ENCODE measurements at places on chromosomes 12 and 14.

DNA sequence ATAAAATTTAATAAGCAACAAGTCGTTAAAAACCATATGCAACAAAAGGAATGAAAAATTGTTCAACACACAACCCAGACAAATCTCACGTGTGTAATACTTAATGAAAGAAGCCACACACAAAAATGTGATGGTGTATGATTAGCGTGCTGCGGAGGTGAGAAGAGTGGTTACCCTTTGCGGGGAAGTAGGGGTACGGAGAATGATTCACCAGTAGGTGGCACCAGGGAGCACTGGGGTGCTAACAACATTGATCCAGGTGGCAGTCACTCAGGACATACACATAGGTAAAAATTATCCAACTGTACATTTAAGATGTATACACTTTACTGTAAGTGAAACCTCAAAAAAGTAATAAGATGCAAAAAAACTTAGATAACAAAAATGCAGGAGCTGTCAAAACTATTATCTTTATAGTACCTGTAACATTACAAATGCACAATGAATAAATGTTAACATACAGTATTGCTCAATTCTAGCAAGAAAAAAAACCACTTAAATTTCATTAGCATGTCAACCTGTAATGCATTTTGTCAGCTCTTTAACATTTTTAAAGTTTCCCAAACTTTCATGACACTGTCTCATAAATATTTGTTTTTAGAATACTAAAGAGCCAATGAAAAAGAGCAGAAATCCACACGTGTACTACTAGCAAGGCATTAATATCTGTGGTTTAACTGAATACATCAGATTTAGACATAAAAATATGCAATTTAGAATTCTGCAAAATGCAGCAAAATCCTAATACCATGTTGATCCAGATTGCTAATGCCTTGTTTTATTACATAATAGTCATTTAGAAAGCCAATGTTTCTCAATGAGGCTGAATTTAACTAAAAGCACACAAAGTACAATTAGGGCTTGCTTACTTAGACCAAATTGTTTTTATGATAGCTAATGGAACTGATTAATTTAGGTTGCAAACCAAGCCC, 46.7 kb downstream of the TMCC3 start:
- no peak for DNase-seq

- no peak for DNase-seq
Observed at GRCh38 chr12:119589097-119589496, 4.5 kb upstream of the TMEM233 start.

DNA sequence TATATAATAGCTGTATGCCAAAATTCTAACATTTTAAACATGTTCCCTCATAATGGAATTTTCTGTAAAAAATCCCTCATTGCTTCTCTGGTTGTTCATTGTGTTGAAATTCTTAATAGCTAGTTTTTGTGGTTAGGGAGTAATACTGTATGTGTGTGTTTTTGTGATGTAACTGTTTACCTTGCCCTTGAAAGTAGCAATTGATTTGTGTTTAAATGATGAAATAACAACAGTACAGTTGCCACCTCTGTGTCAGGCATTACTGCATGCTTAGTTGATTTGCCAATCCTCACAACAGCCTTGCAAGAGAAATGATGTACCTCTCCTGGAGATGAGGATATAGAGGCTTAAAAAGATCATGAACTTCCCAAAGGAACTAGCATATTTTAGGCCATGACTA, 94.9 kb downstream of the DAAM1 start:
- no peak for DNase-seq

DNA sequence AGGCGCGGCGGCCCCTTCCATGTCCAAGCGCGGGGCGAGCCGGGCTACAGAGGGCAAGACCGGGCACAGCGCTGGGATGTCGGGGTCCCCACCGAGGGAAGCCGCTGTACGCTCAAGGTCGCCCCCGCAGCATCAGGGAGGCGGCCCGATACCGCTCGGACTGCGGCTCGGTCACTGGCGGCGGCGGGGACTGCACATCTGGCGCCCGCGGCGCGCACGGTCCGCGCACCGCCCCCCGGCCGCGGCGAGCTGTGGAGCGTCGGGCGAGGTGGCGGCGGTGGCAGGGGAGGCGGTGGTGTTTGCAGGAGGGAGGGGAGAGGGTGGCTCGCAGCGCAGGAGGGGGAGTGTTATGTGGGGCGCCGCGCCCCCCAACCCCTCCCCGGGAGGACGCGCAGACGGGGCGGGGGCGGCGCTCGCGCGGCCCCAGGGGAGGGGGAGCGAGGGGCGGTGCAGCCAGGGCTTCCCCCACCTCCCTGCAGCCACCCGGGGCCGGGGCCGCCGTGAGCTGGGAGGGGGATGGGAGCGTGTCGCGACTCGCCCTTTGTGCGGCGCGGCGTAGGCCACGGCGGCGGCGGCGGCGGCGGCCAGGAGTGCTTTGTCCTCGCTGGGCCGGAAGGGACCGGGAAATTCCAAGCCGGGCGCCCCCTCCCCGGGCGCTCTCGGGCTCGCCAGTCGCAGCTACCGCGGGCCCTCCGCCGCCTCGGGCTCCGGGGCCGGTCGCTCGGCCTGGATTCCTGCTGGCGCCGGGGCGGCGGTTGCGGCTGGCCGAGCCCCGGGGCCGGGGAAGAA, at the start of gene NUAK1:
TSS of gene NUAK1 (minus strand) at position 322 of the 789 bp plus-strand sequence. CDS start at position 21, 301 bp downstream.
- DNase-seq, result peak; percentile 48

DNA sequence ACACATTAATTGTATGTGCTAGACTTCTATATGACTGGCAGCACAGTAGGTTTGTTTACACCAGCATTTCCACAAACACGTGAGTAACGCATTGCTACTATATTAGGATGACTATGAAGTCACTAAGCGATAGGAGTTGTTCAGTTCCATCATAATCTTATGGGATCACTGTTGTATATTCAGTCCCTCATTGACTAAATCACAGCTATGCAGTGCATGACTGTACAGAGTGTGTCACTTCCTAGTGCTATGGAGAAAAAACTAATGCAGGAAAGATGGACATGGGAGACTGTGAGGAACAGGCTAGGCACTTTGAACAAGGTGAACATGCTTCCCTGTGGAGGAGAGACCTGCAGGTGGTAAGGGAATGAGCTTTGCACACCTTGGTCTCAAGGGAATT, 259.8 kb downstream of the NUAK1 start:
- no peak for DNase-seq

DNA sequence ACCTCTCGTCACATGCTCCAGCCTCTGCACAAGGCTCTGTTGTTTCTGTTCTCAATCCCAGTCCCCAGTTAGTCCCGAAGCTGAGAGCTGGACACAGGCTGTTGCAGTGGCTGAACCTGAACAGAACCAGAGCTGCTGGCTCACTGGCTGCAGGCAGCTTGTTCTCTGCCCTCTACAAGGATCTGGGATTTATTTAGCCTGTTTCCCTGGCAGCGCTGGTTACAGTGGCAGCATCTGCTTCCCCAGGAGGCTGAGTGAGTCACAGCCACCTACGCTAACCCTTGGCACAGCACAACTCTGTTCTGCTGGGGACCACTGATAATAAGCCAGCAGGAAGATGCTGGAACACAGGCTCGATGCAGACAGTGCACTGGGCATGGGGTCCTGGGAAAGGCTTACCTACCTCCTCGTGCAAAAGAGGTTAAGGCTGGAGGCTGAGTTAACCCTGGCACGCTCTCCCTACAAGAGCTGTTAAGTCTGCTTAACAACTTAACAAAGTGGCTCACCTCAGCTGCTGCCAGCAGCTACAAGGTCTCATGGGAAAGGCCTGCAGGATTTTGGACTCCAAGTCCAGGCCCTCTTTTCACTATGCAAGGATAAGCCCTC, 299.6 kb downstream of the PCNX1 start:
- no peak for DNase-seq

DNA sequence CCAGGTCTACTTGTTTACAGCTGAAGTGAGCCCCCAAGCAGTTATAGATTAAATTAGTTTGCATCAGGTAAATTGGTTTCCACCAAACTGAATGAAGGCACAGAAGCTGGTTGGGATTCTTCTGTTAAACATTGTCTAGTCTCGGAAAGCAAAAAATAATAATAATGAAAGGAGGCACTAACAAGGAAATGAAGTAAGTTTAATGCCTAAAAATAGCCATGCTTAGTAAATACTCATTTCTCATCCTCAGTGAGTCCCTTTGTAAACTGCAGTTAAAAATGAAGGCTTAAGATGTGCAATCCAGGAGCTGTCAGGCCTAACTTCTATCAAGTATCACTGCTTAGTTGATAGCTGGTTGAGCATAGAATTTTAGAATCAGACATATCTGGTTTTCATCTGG, 113.5 kb downstream of the BTG1 start:
- DNase-seq, result no peak

DNA sequence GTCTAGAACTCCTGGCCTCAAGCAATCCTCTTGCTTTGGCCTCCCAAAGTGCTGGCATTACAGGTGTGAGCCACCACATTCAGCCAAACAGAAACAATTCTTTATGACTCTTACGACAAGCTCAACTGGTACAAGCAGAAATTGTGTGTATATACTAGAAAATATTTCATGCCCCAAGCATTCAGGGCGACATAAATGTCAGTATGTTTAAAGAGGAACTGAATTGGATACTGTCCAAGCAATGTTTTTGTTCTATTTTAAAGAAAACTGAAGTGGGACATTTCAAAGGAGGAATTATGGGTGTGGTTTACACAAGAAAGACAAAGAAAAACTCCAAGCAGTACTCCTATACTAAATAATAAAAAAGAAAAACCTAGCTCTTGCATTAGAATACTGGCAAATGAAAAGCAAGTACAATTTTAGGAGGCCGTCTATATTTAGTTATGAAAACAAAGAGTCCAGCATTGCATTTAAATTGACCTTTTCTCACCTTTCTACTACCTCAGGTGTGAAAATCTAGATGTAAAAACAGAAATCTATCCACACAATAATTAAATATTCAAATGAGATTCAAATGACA, 48.9 kb downstream of the PPP1R12A start:
- no peak for DNase-seq

- no peak for DNase-seq
Observed at GRCh38 chr14:100297320-100298300, 8.6 kb downstream of the SLC25A29 start.

DNA sequence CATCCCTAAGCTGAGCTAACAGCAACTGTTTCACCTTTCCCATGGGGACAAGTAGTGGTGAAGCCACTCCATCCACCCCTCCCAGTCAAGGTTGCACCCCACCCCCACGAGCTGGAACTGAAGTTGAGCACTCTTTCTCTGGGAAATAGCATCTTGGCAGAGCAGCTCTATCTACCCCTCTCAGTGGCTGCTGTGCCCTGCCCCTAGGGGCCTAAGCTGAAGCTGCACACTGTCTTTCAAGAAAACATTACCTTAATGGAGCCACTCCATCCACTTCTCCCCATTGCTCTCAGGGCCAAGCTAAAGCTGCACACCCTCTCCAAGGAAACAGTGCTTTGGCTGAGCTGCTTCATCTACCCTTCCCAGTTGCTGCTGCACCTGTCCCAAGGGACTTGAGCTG, 170.6 kb upstream of the CCDC196 start:
- DNase-seq, result no peak

- no peak for DNase-seq
Observed at GRCh38 chr12:114933428-114934160, 249.6 kb upstream of the TBX3 start.

DNA sequence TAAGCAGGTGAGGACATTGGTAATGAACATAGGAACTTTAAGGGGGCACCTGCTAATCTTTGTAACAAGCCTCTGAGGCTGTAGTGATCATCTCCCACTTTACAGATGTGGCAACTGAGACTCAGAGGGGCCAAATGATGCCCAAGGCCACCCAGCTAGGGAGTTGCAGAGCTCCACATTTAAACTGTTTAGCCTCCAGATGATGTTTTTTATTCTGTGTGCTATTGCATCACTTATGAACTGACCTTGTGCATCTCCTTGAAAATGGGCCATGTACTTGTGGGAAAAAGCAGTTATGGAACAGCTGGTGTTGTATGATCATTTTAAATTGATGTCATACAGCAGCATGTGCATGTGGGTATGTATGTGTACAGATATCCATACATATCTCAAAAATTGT, 41.4 kb downstream of the TPCN1 start:
- DNase-seq, result no peak

GRCh38 chr14:94612174-94612573, at the start of gene SERPINA3:
TSS of gene SERPINA3 (plus strand) at chr14:94612391. CDS start at chr14:94614442, 2,051 bp downstream.
- DNase-seq, result no peak

DNA sequence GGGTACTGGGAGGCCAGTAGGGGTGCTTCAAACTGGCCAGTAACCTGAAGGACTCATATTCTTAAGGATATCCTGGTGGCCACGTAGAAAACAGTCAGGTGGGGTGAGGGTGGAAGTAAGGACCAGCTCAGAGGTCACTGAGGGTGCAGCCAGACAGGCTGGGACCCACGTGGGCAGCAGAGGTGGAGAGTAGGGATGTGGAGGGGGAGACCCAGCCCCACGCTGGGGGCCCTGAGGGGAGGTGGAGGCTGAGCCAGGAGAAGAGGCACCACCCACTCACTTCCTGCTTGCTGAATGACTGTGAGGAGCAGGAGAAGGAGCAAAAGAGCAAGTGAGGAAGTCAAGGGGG, 12.6 kb upstream of the SERPINA3 start:
- no peak for DNase-seq

DNA sequence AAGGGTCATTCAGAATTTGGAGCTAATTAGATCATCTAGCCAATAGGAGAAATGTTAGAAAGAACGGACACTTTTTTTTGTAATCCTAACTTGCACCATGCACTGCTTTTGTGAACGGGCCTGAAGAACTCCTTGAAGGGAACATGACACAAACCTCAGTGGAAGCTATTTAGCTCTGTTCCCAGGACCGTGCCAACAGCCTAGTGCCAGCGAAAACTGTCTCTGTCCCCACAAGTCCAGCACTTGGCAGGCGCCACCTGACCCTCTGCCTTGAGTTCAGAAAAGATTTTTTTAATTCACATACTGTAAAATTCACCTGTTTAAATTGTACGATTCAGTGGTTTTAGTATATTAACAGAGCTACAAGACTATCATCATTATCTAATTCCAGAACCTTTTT, 31.3 kb upstream of the KCNA5 start:
- no peak for DNase-seq

DNA sequence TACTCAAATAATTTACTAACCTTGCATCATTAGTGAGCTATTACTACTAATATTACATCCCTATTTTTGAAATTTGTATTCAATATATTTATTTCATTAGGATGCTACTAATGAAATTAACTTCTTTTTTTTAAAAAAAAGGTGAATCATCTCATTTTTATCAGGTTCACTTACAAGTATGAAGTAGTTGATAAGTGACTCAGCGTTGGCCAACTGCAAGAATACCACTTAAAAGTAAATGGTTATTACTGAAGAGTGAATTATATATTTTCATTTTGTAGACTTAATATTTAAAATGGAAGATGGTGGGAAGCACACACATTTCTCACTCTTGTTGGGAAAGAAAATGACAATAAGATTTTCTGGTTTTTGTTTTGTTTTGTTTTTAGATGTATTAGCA, 19.6 kb downstream of the OR4N2 start:
- DNase-seq, result no peak

GRCh38 chr12:2687058-2687457, 107.7 kb upstream of the FKBP4 start:
- DNase-seq, result no peak
